Astrocyte of the hippocampus (primary cell): ENCODE measurements at places on chromosomes 5 and 9.

DNA sequence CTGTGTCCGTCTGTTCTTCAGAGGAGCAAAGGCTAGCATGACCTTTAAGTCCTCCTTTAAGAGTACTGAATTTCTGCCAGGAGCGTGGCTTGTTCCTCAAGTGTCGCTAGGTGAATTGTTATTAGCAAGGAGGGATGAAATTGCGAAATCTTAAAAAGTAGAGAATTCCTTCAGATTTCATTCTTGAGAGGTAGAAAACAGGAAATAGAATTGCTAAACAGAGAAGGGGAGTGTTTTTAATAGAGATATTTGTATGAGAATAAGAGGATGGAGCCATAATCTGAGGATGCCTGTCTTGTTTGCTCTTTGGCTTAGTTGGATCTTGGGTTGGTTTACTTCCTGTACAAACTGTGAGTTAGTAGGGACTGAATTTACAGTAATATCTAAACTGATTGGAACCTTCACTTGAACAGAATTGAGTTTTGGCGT lies 39.2 kb downstream of the EXOSC2 start:
- DNase-seq = no peak

DNA sequence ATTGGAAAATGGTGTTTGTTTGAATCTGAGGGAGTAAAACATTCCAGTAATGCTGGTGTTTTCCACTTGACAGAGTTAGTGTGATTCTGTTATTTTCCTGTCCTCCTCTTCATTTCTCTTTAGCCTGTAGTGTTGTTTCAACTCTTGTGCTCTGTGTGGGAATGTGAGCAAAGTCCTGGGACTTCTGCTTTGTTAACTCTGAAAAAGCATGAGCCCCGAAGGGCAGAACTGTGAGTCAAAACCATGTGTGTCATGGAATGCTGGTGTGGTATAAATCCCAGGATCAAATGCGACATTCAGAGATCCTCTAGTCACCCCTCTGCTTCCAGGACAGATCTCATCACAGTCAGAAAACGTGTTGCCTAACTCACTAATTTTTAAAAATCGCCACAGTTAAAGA lies 8.9 kb downstream of the F2R start:
- peak; percentile 88 for DNase-seq

- peak; percentile 47 for DNase-seq
Measured at GRCh38 chr9:137606005-137606621, 627 bp downstream of the ARRDC1 start.

GRCh38 chr5:69317391-69317790 lies 15.2 kb downstream of the CCDC125 start:
- no peak for DNase-seq

- DNase-seq = peak; percentile 20
Measured at GRCh38 chr9:13213337-13213736, 66.2 kb downstream of the MPDZ start.

DNA sequence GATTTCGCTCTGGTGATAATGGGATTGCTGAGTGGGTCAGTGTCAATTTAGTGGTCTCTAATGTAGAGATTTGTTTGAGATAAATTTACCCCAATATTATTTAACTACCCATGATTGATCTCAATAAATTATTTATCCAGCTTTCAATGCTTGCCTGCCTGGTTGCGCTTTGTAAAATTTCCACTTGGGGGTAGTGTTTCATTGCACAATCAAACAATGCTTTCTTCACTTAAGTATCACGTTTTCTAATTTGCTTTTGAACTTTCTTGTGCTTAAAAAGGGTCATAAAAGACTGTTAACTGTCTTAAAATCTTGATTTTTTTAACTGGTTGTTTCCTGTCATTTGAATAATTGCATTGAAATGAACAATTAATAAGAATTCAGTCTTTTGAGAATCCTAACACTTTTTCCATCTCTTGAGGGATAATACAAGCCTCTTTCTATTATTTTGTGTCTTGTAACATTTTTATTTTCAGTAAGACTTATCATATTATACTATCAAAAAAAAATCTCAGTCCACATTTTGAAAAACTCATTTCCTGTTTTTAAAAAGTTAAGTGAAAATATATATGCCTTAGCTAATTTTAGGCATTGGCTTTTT lies 18.7 kb downstream of the HSD17B4 start:
- DNase-seq = peak; percentile 67

DNA sequence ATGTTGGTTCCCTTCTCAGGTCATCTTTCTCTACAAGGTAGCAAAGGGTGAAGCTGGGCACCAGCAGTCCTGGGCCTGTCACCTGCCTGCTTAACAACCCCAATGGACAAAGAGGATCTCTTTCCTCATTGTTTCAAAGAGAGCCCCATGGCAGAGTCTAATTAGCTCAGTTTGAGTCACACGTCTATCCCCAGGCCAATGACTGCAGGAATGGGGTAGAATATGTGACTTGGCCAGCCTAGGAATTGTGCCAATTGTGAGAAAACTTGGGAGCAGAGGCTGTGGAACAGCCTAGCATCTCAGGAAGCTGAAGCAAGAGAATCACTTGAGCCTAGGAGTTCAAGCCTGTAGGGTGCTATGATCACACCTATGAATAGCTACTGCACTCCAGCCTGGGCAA lies 3.6 kb upstream of the RAPGEF1 start:
- DNase-seq = no peak
